ENCODE measurements at places on chromosomes 13 and 19. TPM values are rescaled to one million over a fixed set of nuclear protein-coding genes. Genes with fewer than 3 reads are reported as not detected.

JOSD2 gene
- total RNA-seq: 65.7 TPM

PRR36 gene
- 0.20 TPM for total RNA-seq

KLHL1 gene
- not detected for total RNA-seq

ZNF557 gene
- total RNA-seq: 3.3 TPM

ZNF790 gene
- total RNA-seq: 0.22 TPM

TPTE2 gene
- not detected for total RNA-seq

Data from A549 treated with DMSO at 1 μM for 4 hours (cell line).